ENCODE measurements at places on chromosomes 11 and 22. TPM values are rescaled to one million over a fixed set of nuclear protein-coding genes. Genes with fewer than 3 reads are reported as not detected.
A peak's percentile ranks its signal among the peaks of the same experiment; 100 is the strongest.

DNA sequence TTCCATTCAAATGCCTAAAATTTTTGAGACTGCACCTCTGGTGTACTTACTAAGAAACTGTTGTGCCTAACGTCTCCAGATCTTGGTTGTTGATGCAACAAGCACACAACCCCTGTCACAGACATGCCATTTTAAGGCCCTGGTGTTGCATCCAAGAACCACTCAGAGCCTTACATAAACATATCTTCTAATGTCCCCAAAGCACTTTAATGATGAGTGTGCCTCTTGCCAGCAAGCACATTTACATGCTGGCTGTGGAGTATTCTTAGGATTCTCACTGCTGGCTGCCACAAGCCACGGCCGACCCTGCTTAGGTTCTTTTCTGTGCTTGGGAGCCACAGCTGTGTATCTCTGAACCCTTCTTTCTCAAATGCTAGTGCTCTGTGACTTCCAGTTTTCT lies 201.4 kb downstream of the ADAMTS15 start:
- DNase-seq, result no peak

GRCh38 chr11:62419314-62419929 lies 589 bp downstream of the SCGB1A1 start:
- DNase-seq, result no peak

GRCh38 chr22:41915786-41916493 lies 1.1 kb upstream of the SHISA8 start:
- no peak for DNase-seq

TMEM45B gene
- total RNA-seq, result not detected

GRCh38 chr11:11979488-11980117 lies 28.8 kb downstream of the DKK3 start:
- peak; percentile 41 for DNase-seq

DNA sequence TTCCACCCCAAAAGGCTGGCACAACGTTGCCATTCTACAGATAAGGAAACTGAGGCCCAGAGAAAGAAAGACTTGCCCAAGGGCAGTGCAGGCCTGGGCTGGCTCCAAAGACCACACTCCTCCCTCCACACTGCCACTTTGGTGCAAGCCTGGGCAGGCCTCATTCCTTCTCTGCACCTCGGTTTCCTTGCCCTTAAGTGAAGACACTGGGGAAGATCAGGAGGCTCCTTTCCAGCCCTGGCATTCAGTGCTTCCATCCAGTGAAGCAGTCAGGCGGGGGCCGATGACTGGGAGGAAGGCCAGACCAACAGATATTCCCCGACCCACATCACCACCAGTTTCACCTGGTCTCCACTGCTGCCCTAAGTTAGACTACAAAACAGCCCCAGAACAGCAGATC lies 18.3 kb upstream of the TCF20 start:
- peak; percentile 11 for DNase-seq

Data from right cardiac atrium (tissue), 5 donors.